T follicular helper cell (primary cell): ENCODE measurements at places on chromosomes 4 and X.

- no peak for DNase-seq
Observed at GRCh38 chr4:92359491-92359890, 55.7 kb downstream of the GRID2 start.

DNA sequence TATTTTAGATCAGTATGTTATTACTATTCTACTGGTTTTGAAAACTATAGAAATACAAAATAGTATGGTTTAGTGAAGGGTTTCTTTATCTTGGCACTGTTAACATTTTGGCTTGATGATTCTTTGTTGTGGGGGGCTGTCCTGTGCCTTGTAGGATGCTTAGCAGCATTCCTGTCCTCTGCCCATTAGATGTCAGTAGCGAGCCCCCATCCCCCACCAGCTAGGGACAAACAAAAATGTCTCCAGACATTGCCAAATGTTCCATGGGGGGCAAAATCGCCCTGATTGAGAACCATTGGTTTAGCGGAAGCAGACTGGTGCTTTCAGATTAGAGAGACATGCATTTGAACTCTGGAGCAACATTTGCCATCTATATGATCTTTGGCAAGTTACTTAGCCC, 23.3 kb downstream of the SPARCL1 start:
- no peak for DNase-seq

DNA sequence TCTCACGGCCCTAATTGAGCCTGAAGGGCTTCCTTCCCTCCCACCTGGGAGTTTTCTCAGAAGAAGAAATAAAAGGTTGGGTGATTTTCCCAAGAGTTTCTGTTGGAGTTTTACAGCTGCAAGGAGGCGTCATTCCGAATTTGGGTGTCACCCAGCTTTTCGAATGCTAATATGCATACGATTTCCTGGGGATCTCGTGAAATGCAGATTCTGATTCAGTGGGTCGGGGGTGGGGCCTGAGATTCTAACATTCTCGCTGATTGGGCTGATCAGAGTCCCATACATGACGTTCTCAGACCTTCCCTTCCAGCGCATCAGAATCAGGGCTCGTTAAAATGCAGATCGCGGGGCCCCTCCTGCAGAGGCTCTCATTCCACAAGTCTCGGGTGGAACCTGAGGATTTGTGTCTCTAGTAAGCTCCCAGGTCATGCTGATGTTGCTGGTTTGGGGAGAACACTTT, 125.8 kb upstream of the STX18 start:
- DNase-seq = no peak

GRCh38 chr4:164931551-164932324, 45.7 kb downstream of the TRIM61 start:
- DNase-seq = no peak

DNA sequence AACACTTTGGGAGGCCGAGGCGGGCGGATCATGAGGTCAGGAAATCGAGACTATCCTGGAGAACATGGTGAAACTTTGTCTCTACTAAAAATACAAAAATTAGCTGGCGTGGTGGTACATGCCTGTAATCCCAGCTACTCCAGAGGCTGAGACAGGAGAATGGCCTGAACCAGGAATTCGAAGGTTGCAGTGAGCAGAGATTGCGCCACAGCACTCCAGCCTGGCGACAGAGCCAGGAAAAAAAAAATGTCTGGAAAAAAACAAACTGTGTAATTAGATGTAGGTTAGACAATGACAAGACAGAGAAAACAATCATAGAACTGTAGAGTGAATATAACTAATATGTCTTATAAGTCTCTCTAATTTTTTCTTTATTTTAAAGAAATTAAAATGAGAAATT, 1002.5 kb upstream of the LCORL start:
- no peak for DNase-seq

- no peak for DNase-seq
Observed at GRCh38 chr4:48122756-48123155, 11.3 kb downstream of the TXK start.

GRCh38 chrX:150692831-150693724, at the start of gene MTMR1:
TSS of gene MTMR1 (plus strand) at chrX:150693396. CDS start at chrX:150693531, 135 bp downstream.
- peak; percentile 48 for DNase-seq

- DNase-seq = no peak
Observed at GRCh38 chrX:22165732-22166457, 106.8 kb upstream of the CBLL2 start.

GRCh38 chrX:14352511-14352910, 176.8 kb upstream of the GLRA2 start:
- no peak for DNase-seq

DNA sequence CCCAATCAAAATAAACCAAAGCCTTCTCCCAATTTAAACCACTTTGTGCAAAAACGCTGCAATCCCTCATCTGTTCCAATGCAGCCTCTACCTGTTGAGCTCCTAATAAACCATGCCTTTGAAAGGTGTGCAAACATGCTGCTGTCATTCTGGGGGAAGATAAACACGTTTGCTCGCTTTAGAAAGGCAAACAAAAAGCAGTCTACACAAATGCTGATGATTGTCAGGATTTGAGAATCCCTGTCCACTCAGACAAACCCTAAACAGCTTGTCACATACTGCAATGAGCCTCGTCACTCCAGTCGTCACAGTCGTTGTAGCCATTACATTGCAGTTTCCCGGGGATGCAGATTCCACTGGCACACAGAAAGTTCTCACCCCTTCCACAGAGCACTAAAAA, 145.2 kb downstream of the CORIN start:
- no peak for DNase-seq

DNA sequence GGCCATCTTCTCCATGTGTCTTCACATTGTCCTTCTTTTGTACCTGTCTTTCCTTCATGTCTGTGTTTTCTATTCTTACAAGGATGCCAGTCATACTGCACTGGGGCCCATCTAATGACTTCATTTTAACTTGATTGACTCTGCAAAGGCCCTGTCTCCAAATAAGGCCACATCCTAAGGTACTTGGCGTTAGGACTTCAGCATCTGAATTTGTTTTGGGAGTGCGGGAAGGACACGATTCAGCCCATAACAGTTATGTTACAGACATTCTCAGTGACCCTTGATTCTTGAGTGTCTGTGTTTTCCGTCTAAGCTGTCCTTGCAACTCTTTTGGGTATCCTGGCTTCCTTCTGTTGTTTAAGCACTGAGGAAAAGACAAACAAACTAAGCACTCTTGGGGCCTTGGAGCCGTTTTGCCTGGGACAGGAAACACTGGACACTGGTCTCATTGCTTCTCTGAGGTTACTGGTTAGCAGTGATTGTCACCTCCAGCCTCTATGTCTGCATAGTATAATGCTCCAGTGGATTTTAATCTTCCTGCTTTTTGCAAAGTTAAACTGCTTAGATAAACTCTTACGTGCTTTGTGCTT, 80.7 kb downstream of the SNX25 start:
- no peak for DNase-seq

DNA sequence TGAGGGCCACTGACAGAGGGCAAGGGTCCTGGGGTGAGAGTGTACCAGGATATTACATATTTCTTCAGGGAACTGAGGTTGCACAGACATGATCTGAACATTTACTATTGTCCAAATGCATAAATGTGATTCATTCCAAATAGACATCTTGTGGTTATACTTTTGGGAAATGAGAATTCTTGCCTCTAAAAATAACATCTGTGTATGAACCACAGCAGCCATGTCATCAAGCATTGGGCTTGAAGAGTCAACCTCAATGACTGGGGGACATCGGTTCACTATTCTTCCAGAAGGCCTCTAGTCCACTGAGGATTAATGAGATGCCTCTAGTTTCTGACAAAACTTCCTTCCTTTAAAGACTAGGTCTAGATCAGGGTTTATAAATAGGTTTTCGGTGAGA, 193.1 kb upstream of the GPC4 start:
- DNase-seq = no peak

GRCh38 chrX:9958183-9958582, 9.0 kb upstream of the CLDN34 start:
- no peak for DNase-seq

DNA sequence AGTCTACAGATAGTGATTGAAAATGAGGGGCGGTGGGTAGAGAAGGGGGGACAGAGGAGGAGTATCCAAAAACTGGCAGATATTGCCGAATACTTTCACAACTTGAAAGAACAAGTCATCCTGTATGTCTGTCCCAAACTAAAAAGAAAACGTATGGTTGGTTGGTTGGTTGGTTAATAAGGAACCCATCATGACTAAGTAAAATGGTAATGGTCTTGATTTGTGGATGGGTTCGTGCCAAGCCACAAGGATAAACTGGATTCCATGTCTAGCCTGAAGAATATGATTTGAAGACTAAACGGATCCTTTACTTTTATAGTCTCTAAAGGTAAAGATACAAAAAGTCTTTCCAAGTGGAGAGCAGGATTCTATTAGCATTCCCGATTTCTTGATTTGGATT, 208.4 kb downstream of the DCLK2 start:
- DNase-seq = no peak

DNA sequence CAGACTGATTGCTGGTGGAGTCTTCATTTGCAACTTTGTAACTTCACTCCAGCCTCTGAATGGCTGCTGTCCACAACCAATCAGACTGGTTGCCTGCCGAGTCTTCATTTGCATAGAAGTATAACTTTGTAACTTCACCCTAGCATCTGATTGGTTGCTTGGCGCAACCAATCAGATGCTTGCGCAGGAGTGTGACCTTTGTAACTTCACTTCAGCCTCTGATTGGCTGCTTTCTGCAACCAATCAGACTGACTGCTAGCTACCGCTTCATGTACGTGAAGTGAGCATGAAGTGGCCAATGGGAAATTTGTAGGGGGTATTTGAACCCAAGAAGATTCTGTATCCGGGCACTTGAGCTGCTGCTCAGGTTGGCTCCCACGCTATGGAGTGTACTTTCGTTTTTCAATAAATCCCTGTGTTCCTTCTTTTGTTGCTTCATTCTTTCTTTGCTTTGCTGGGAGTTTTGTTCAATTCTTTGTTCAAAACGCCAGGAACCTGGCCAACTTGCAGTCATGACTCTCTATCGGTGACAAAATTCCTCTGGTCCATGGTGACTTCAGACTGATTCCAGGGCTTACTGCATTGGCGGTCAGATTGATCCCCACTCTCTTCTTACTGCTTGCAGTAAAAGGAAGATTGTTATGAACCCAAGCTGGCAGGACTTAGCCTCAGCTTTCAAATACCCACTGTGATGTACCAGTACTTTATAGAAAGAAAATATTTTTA, 46.4 kb upstream of the FGG start:
- DNase-seq = no peak

DNA sequence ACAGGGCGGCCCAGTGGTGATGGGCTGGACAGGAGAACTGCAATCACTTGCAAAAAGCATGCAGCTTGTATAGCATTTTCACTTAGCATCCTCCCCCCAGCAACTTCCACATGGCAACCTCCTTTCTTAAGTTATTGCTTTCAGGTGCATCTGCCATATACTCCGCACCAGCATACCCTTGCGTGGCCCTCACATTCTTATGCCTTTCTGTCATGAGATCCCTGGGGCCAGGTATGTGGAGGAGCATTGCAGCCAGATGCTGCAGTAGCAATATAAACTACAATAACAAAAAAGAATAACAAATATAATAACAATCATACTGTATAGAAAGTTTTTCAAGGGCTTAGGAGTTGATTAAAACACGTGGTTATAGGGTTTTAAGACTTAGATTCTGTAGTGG, 26.3 kb upstream of the NUDT6 start:
- no peak for DNase-seq
